ENCODE measurements at places on chromosomes 11 and 22.

- DNase-seq, result no peak
Measured at GRCh38 chr22:34414467-34415440, 494.5 kb upstream of the LARGE1 start.

GRCh38 chr11:2555891-2556290 is 111.1 kb downstream of the KCNQ1 start:
- no peak for DNase-seq

DNA sequence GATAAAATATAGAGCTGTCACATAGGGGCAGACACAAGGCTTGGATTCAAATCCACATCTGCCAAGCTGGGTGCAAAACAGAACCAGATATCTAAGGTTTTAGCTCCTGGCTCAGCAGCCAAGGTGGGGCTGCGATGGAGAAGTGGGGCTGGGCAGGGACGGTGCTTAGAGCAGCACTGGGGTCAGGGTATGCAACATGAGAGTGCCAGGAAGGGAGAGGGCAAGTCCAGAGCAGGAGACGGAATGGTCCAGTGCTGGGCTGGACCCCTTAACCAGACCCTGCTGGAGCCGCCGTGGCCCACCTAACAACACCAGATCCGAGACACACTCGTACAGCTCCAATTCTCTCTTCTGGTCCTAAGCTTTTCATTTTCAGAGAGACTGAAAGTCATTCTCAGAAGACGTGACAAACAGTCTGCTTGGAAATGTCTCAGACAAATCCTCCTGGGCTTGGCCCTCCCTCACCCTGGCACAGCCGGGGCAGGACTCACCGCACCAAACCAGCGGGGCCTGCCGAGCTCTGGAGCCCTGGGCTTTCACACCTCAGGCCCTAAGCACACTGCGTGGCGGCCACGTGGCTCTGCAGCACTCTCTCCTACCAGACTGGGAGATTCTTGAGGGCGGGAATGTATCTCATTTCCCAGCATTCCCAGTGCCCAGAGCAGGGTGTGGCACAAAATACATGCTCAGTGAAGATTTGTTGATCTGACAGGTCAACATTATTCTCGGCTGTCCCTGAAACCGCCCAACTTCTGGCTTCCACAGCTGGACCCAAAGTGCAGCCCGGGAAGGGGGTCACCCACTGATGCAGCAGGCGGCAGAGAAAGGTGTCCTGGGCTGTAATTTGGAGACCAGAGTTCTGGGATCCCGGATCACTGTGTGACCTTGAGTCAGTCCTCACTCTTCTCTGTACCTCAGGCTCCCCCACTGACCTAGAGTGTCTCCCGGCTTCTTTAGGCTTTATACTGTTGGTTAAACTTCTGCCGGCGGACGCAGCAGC is 11.6 kb downstream of the LRRC32 start:
- no peak for DNase-seq

DNA sequence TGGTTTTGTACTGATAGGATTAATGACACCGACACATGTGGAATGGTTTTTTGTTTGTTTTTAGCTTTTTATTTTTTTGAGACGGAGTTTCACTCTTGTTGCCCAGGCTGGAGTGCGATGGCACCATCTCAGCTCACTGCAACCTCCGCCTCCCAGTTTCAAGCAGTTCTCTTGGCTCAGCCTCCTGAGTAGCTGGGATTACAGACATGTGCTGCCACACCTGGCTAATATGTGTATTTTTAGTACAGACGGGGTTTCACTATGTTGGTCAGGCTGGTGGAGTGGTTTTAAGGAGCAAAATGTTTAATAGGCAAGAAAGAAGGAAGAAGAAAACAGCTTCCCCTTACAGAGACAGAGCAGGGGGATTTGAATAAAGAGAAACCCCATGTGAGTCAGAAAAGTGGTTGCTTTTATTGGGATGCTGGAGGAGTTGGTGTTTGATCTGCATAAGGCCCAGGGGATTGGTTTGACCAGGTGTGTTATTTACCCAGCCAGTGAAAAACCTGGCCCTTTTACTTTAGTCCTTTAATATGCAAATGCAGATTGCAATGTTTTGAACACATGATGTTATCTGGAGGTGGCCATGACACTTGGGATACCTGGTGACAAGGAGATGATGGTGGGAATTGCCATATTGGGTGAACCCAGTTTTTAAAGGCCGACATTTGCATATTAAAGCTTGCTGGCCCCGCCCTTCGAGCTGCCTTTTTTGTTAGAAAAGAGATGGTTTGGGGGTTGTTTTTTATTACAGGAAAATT is 24.3 kb downstream of the SUSD2 start:
- no peak for DNase-seq

DNA sequence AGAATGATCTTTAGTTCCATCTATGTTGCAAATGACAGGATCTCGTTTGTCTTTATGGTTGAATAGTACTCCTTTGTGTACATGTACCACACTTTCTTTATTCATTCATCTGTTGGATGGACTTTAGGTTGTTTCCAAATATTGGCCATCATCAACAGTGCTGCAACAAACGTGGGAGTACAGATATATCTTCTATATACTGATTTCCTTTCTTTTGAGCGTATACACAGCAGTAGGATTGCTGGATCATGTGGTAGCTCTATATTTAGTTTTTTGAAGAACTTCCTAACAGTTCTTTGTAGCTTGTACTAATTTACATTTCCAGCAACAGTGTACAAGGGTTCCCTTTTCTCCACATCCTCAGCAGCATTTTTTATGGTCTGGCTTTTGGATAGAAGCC is 407.5 kb upstream of the ANO5 start:
- no peak for DNase-seq

- peak; percentile 93 for DNase-seq
Measured at GRCh38 chr11:9787981-9788521, 124.2 kb downstream of the SWAP70 start.

DNA sequence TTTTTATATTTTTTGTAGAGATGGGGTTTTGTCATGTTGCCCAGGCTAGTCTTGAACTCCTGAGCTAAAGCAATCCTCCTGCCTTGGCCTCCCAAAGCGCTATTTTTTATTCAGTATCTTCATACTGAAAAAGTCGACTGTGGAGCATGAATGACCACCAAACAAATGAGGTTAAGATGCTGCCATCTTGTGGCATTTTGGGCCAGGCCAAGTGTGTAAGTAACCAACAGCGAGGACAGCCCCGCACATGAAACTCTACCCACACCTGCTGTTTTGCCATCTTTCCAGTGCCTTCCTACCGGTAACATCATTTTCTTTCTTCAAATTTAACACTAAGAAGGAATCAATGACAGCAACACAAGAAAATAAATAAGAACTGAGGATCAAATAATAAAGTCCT is 32.2 kb upstream of the AQP11 start:
- no peak for DNase-seq

Measured in fibroblast of the conjunctiva (primary cell).